Fibroblast of skin of abdomen (primary cell): ENCODE measurements at places on chromosomes 4 and X.

GRCh38 chrX:20026278-20026677, 35.4 kb upstream of the BCLAF3 start:
- DNase-seq: peak; percentile 71

DNA sequence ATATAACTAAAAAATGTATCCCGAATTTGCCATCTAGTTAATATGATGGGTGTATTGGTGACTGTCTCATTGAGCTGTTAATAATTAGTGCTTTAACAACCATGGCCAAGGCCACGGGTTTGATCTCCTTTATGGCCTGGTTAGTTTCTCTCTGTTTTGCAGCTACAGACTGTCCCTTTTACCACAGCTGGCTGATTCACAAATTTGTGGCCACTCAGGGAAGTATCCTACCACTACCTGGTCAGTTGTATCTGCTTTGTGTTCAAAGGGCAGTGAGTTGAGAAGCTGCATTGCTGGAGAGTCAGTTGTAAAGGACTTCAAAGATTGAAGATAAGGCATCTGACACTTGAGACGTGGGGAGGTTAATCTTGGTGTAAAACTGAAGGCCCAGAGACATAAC, 219.1 kb upstream of the BMP3 start:
- DNase-seq: no peak

GRCh38 chrX:87890437-87890836, 372.8 kb downstream of the KLHL4 start:
- DNase-seq: no peak

GRCh38 chrX:133681421-133681820, 266.1 kb upstream of the GPC4 start:
- no peak for DNase-seq

DNA sequence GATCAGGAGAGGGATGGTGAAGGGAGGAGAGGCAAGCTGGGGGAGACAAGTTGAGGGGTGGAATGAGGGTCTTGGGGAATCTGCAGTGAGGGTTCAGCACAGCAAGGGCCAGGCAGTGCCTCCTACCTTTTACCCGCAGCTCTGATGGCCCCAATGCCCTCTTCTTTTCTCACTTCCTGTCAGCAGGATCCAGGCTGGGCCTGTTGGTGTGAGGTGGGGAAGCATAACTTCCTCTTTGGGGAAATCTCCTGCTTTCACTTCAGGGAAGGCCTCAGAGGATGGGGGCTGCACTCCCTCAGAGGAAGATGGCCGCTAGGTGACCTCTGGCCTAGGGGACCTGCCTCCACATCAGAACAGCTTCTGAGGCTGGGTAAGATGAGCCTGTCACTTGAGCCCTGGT, 36.5 kb downstream of the EFNB1 start:
- no peak for DNase-seq

- peak; percentile 64 for DNase-seq
Observed at GRCh38 chrX:24902806-24903205, 113.0 kb downstream of the ARX start.

GRCh38 chr4:145623831-145624230, 4.6 kb downstream of the MMAA start:
- peak; percentile 66 for DNase-seq

DNA sequence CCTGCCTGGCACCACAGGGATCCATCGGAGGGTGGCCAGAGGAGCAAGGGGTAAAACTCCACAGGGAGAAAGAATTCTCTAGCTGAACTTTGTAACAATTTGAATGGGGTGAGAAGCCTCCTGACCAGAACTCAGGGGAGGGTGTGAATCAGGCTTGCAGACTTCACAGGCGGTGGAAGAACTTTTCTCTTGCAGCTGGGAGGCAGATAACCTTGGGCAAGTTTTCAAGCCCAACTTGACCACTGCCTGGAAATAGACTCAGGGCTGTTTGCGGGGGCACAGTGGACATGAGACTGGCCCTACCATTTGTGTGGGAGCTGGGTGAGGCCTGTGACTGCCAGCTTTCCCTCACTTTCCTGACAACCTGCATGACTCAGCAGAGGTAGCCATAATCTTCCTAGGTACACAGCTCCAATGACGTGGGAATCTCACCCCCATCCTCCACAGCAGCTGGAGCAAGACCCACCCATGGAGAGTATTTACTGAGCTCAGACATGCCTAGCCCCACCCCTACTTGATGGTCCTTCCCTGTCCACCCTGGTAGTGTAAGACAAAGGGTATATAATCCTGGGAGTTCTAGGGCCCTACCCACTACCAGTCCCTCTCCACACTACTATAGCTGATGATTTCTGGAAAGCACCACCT, 210.0 kb upstream of the AGTR2 start:
- no peak for DNase-seq
